ENCODE measurements at places on chromosomes 11 and 22.

GRCh38 chr11:94750319-94751217 is 17.6 kb upstream of the AMOTL1 start:
- H3K4me1 ChIP-seq: peaks cover 8% of the 10 kb centered on the region
- no peak for DNase-seq
- H3K27ac ChIP-seq: no peak overlapping the region
- no peaks in the 10 kb centered on the region for H3K36me3 ChIP-seq
- H3K27me3 ChIP-seq: no peaks in the 10 kb centered on the region

GRCh38 chr11:14067686-14068085 is 105.2 kb downstream of the SPON1 start:
- no peak overlapping the region for H3K27ac ChIP-seq
- H3K4me1 ChIP-seq: no peaks in the 10 kb centered on the region
- H3K36me3 ChIP-seq: no peaks in the 10 kb centered on the region
- H3K27me3 ChIP-seq: no peaks in the 10 kb centered on the region
- H3K4me3 ChIP-seq: no peak overlapping the region

GRCh38 chr11:33761471-33761870 is 12.8 kb downstream of the FBXO3 start:
- no peak overlapping the region for H3K4me3 ChIP-seq
- peaks cover 70% of the 10 kb centered on the region for H3K36me3 ChIP-seq

- no peak overlapping the region for H3K4me3 ChIP-seq
- H3K27ac ChIP-seq: no peak overlapping the region
- H3K4me1 ChIP-seq: no peaks in the 10 kb centered on the region
- no peaks in the 10 kb centered on the region for H3K27me3 ChIP-seq
- no peaks in the 10 kb centered on the region for H3K36me3 ChIP-seq
Observed at GRCh38 chr11:134142536-134142935, 73.7 kb downstream of the JAM3 start.

DNA sequence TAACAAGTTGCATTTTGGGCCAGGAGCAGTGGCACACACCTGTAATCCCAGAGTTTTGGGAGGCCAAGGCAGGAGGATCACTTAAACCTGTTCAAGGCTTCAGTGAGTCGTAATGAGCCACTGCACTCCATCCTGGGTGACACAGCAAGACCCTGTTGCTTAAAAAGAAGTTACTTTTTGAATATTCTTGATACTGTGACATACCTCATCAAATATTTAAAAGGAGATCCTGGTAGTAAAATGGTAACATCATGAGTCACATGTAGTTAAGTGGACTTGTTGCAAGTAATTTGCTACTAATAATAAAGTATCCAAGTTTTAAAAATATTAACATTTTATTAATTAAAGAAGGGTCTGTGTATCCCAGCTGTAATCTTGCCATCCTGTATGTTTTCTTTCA is 18.3 kb downstream of the HMGXB4 start:
- no peak overlapping the region for H3K27ac ChIP-seq
- no peaks in the 10 kb centered on the region for H3K27me3 ChIP-seq
- H3K4me3 ChIP-seq: no peak overlapping the region
- no peak for DNase-seq
- H3K36me3 ChIP-seq: peaks cover 50% of the 10 kb centered on the region

GRCh38 chr22:47996446-47996857 is 1234.0 kb downstream of the TBC1D22A start:
- H3K27me3 ChIP-seq: no peaks in the 10 kb centered on the region
- H3K4me3 ChIP-seq: no peak overlapping the region
- H3K27ac ChIP-seq: no peak overlapping the region
- H3K36me3 ChIP-seq: no peaks in the 10 kb centered on the region
- DNase-seq: no peak

DNA sequence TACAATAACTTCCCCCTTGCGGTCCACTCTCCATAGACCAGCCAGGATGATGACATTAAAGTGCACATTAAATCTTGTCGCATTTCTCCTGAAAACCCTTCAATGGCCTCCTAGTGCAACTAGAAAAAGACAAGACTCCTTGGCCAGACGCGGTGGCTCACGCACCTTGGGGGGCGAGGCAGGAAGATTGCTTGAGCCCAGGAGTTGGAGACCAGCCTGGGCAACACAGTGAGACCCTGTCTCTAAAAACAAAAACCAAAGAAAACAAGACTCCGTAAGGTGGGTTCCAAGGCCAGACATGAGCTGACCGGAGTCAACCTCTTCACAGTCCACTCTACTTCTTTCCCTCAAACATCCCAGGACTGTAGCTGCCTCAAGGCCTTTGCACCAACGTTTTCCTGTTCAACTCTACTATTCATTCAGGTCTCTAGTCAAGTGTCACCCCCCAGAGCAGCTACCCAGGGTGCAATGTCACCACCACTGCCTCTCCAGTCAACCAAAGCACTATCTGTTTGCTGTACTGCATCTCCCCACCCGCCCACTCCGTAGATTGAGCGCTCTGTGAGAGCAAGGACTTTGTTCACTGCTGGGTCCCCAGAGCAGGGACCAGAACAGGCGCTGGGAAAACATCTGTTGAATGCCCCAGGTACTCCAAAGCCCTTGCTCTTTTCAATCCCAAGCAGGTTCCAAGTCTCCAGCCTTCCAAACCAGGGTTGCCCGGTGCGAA is 739 bp downstream of the ZMAT5 start:
- H3K4me1 ChIP-seq: no peaks in the 10 kb centered on the region
- H3K4me3 ChIP-seq: peak overlapping the region; percentile 86

All from A673 (cell line).